NCI-H1105 (cell line): ENCODE measurements at places on chromosomes 7 and 10.

GRCh38 chr10:44416021-44416771, 31.3 kb upstream of the CXCL12 start:
- no peak for DNase-seq

GRCh38 chr10:113557424-113557862, 4.6 kb downstream of the HABP2 start:
- no peak for DNase-seq

DNA sequence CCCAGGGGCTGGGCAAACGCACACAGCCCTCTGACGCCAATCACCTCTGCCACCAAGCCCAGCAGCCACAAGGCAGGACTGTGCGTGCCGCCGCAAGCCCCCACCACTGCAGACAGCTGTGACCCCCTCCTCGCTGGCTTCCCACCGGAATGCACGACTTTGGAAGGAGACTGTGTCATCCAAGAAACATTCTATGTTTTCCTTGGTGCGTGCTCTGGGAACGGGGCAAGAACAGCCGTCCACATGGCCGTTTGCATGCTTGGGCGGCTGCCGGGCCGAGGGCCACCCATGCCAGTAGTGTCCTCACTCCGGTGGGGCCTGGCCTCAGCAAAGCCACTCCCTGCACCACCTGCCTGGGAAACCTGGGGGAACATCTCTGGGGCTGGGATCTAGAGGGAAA, 17.6 kb upstream of the ELN start:
- DNase-seq, result no peak

- no peak for DNase-seq
Measured at GRCh38 chr7:34096777-34097176, 191.4 kb downstream of the BMPER start.

GRCh38 chr10:100987685-100988049, 324 bp downstream of the TWNK start:
- no peak for DNase-seq

DNA sequence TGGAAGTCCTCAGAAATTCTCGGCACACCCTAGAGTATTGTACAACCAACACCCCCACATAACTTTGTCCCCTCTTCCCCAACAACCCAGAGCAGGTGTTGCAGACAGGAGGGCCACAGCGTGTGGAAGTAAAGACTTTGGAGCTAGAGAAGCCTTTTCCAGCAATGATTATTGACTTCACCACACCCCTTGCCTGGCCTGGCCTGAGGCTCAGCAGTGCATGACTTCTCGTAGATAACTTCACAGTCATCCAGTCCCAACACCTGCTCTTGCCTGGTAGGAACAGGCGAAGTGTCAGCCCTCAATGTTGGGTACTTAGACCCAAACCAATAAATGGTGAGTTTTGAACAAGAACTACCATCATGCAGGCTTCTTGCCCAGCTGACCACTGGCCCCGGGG, 36.7 kb downstream of the GOT1 start:
- no peak for DNase-seq

DNA sequence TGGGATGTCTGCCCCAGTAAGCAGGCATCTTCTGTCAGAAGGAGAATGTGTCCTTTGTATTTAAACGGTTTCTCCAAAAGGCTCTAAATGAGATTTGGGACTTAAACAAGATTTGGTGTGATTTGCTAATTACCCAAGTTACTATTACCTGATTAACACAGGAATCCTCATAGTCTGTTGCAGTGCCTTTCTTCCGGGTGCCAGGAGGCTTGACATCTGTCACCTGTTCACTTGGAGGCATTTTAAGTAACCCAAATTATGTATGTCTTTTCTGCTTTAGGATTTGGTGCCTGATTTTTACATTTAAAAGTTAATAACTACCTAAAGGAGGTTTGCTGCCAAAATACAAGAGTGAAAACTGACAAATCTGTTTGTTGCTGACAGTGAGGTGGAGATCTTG, 587.9 kb upstream of the GALNT17 start:
- DNase-seq, result no peak

DNA sequence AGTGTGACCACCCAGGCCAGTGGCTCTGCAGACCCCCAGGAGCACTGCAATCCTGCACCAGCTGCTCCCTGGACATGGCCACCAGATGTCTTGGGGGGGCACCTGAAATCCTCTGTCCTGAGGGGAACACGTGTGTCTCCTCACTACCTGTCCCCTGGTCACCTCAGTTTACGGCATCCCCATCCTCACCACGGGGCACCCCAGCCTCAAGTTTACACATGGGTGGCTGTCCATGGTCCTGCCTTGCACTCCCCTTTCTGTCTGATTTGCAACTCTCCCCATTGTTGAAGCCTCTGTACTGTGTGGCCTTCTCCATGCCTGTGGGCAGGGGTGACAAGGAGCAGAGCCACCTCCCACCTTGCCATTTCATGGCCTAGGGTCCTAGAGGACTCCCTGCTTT, 67.2 kb downstream of the RAMP3 start:
- DNase-seq, result no peak
